ENCODE measurements at places on chromosomes 5 and 9.

DNA sequence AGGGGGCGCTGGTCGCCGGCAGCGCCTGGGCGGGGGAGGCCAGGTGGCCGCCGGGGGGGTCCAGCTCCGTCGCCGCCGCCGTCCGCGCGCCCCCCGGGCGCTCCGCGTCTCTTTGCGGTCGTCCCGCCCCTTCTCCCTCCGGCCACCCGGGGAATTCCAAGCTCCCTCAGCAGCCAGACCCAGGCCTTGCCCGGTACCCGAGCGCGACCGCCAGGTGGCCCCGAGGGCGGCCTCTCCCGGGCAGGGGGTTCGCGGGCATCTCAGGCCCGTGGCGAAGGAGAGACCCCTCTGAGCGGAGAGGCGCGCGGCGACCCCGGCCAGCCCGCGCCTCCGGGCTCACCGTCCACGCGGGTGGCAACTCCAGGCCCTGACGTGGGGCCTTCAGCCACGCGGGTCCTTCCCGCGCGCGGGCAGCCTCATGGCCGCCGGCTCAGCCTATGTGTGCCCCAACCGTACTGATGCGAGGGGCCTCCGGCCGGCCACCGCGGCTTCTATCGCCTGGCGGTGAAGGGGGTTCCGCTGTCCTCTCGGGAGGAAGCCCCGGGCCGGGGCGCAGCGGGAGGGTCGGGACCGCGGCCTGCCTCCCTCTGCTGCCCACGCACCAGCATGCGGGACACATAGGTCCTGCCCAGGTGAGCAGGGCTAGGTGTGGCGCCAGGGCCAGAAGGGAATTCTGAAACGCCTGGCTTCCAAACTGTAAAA lies 529 bp upstream of the NRARP start:
- DNase-seq: no peak

- no peak for DNase-seq
These were observed 46.5 kb upstream of the CEMIP2 start for GRCh38 chr9:71814815-71815214.

DNA sequence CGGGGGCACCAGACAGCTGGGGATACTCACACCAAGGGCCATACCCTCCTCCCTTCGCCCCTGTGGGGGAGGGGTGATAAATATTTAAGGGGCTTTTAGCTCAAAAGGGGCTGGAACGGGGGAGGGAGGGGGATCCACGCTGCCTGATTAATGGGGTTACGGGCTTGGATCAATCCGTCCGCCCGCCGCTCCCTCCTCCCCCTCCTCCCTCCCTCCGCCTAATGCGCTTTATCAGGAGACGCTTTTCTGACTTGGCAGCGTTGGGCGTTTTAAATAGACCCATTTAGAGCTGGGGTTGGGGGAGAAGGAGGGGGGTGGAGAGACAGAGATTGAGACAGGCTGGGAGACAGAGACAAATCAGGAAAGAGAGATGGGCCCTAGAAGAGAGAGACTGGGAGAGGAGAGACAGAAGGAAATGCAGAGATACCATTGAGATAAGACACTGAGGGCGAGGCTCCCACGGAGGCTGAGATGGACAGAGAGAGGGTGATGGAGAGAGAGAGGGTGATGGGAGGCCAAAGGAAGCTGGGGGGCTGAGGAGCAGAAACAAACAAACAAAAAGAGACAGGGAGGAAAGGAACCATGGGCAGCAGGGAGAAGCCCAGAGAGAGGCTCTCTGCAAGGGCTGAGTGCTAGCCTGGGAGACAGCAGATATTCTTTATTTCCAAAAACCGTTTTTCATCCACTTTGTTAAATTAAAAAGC lies 10.3 kb downstream of the CNTFR start:
- no peak for DNase-seq

GRCh38 chr9:88258024-88258423 lies 119.7 kb upstream of the SPATA31C2 start:
- no peak for DNase-seq

GRCh38 chr5:131171276-131171810 lies 599 bp downstream of the LYRM7 start:
- DNase-seq: no peak

DNA sequence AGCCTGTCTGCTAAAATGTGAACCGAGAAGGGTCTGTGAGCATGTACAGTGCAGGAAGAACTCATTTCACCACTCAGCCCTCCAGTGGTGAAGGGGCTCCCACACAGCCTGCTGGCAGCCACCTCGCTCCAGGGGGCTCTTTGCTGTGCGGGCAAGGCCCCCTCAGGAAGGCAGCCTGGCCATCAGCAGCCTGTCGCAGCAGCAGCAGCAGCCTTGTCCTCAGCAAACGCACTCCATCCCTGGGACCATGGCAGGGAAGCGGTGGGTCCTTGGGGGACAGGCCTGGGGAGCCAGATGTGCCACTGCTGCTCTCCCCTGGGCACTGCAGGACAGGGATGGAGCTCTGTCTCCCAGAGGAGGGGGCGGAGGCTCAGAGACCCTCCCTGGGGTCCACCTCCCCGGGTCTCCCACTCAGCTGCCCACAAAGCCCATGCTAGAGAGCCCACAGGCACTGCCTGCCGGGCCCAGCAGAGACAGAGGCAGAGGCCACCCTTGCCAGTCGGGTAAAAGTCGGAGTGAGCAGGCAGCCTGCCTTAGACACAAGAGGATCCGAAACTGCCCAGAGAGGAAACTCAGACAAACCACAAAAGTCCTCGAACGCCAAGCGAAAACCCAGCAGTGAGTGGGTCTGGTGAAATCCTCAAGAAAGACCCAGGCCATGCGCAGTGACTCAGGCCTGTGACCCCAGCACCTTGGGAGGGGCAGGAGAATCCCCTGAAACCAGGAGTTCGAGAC lies 8.0 kb downstream of the BRD3 start:
- DNase-seq: no peak

- DNase-seq: no peak
These were observed 26.9 kb downstream of the SRD5A1 start for GRCh38 chr5:6659941-6660684.

GRCh38 chr5:117131048-117131679 lies 556.5 kb upstream of the SEMA6A start:
- no peak for DNase-seq

DNA sequence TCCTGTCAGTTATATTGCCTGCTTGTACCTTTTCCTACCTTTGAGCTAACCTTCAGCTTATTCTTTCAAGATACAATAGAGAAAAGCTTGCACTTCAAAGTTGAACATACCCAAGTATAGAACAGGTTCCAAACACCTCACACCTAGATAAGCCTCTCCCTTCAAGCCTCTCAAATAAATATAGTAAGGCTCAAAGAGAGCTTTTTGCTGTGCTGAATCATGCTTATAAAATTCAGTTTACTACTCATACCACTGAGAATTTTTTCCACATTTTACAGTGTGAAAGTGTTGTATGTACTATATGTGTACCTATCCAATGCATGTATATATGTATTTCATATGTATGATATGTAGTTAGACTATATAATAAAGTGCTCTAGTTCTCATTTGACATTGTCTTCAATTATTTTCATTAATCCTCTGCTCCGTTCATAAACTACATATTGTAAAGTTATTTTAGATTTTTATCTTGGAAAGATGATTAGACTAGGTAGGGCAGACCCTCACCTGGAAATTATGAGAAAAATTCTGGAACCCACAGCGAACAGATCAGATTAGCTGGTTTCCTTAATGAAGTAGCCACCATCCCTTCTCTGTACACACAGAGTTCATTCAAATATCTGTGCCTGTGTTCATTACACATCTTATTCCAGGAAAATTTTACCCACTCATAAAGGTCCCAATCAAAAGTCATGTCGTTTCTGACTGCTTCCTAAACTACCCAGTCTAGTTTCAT lies 149.2 kb upstream of the RGMB start:
- no peak for DNase-seq

DNA sequence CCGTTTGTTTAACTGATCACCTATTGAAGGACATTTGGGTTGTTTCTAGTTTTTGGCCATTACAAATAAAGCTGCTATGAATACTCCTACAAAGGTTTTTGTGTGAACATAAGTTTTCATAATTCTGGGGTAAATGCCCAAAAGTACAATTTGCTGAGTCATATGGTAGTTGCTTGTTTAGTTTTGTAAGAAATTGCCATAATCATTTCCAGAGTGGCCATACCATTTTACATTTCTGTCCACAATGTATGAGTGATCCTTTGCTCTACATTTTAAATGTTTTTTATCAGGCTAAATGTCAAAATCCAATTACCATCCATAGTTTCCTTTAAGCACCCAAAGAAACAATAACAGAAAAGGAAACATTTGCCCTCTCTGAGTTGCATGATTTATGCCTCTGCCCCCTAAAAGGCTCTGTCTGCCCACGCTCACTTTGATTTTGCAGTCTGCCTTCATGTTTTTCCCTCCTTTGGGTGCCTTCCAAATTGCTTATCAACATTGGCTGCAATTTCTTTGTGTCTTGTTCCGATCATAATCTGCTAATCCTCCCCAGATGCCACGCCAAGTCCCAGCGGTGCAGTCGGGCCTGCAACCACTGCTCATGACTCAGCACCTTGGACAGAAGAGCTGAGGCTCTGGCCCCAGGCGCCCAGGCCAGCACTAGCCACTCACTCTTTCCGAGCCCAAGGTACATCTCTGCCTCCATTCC lies 339.2 kb downstream of the PIK3R1 start:
- no peak for DNase-seq

DNA sequence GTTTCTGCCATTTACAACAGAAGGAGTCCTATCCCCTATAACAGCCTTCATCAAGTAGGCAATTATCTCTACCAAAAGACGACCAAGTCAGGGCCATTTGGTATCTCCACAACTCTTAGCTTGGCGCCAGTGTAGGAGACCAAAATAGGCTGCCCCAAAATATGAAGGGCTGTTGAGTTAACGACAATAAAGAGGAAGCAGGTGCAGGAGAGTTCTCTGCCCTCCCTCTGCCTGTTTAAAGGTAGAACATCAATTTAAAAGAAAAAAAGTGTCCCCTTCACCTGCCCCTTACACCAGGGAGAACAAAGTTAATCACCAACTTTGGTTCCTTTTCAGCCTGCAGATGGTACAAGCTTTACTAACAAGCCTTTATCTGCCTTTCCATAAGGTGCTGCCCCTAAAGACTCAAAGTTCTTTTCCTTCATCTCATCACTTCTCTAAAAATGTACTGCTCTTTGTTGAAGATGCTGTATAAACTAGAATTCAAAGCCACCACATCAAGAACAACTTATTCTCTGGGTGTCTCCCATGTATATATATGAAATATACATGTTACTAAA lies 33.3 kb downstream of the PPP1R2B start:
- DNase-seq: no peak
